ENCODE measurements at places on chromosomes 6 and 20.

GRCh38 chr6:140684776-140685550 lies 1310.5 kb upstream of the CITED2 start:
- DNase-seq, result no peak

DNA sequence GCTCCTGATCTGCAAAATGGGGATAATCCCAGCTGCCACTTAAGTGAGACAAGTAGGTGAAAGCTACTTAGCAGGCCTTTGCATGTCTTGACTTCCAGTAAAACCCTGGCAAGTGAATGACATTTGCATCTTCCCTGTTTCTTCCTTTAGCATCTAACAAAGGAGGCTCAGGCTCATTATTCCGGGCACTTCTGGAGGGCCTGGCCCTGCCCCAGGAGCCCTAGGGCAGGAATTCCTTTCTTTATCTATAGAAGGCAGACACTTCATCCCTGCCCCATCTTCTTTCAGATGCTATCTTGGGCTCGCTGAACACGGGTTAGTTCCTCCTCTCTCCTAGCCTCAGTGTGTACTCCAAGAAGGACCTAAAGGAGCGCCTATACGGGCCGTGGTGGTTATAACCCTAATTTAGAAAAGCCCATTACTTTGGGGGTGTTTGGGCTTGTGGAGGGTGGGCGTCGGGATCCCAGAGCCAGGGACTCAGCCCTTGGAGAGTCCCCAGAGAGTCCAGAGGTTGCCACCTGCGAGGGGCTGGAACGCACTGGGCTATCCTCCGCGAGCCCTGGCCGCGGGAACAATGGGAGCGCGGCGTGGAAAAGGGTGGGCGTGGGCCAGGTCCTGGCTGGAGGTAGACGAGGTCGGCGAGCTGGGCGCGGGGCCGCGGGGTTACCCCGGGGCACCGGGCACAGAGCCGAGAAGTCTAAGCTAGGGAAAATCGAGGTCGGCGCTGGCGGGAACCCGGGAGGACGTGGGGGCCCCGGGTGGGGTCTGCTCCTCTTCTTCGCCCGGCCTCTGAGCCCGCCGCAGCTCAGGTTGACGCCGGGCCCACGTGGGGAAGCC lies 62.8 kb upstream of the EPB41L1 start:
- DNase-seq, result no peak

DNA sequence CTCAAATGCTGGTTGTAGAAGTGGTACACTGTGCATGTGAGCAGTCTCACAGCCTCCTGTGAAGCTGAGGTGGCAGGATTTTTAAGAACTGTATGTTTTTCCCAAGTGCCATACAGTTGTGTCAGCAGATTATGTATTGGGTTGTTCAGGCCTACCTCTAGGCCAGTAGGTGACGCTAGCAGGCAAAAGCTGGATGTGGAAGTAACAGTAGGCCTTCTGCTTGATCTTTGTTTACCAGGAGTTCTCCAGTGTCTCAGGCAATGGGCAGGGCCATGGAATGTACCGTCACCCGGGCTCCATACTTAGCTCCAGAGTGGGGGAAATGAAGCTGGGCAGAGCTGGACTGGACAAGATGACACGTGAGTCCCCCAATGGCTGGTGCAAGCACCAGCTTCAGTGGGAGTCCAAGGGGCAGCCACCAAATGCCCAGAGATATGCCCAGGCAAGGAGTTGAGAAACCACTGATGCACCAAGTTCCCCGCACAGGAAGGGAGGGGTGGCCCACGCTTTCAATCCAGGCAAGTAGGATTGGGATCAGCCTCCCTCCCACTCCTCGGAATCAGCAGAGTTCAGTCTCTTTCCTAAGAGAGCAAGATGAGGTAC lies 289.7 kb downstream of the HTR1B start:
- DNase-seq, result no peak

DNA sequence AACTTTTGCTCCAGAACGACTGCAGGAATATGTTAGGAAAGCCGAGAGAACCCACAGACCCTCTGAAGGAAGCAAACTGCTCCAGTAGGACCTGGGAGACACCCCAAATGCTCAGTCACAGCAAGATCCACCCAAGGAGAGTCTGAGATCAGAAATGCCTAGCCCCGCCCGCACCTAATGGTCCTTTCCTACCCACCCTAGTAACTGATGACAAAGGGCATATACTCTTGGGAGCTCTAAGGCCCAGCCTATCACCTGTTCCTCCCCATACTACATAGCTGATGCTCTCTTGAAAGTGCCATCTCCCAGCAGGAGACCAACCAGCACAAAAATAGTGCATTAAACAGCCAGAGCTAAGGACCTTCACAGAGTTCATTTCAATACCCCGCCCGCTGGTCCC lies 67.6 kb downstream of the CD2AP start:
- no peak for DNase-seq

Data from NCI-H2171 treated with DMSO at 0.1 percent for 48 hours (cell line).